DMS153 (cell line): ENCODE measurements at places on chromosomes 11 and 22.

GRCh38 chr22:29821291-29822016 lies 16.6 kb downstream of the ASCC2 start:
- peak; percentile 98 for DNase-seq

DNA sequence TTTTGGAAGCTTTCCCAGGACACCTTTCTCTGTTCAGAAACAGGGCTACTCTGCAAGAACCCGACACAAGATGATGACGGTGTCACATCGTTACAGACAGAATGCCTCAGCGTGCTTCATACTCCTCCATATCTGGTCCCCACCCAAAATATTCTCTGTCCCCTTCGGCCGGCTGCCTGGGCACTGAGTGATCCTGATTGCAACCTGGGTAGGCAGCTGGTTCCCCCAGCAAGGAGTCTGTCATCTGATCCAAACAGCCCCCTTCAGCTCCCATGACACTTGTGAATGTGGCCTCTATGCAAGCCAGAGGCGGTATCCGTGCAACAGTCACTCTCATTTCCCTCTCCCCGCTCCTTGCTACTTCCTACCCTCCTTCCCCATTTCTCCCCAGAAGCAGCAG lies 431.7 kb upstream of the B3GAT1 start:
- DNase-seq = no peak

- no peak for DNase-seq
Measured at GRCh38 chr22:31569126-31569525, 72.8 kb downstream of the SFI1 start.

GRCh38 chr11:82533628-82534327 lies 199.9 kb downstream of the FAM181B start:
- no peak for DNase-seq

DNA sequence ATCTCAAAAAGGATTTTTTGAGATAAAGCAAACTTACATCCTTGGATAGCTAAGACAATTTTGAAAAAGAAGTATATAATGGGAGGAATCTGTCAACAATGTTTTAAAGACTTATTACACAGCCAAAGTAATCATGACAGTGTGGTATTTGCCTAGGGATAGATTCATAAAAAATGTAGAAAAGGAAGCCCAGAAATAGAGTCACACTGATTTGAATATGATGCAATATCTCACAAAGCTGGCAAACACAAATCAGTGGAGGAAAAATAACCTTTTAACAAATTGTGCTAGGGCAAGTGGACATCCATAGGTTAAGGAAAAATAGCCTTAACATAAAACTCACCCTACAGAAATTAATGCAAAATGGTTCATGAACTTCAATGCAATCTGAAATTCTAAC lies 6.0 kb downstream of the XKR3 start:
- no peak for DNase-seq

GRCh38 chr11:122814401-122814800 lies 23.9 kb upstream of the CRTAM start:
- DNase-seq = no peak

GRCh38 chr11:73814812-73815211 lies 27.1 kb downstream of the MRPL48 start:
- no peak for DNase-seq

- DNase-seq = no peak
Measured at GRCh38 chr11:9651899-9652748, 11.8 kb upstream of the SWAP70 start.

DNA sequence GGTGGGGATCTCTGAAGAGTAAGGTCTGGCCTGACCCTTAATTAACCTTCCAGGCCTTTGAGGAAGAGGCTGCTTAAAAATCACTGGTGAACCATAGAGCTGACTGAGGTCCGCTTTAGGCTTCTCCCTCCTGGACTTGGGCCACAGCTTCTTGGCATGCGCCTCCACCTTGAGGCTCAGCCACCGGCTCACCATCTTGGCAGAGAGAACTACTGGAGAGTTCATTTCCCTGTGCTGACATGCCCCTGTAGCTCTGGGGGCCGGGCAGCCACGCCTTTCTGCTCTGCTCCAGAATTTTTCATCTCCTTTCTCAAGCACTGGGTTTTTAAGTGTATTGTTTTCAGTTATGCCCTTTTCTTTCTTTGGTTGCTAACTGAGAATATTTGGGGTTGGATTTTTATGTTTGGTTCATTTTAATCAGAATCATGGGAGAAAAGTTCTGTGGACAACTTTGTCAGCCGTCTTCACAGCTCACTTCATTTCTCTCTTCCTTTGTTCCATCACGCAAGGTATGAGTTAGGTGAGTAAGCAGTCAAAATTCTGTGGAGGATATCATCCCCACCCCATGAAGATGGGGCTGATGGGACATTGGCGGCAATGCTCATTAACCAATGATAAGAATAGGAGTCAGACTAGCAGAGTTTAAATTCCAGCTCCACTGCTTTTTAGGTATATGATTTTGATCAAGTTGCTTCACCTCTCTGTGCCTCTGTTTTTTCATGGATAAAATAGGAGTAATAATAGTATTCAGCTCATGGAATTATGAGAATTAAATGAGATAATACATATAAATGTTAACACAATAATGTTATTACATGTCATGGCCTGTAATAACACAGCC lies 103.9 kb downstream of the DBX1 start:
- no peak for DNase-seq

- no peak for DNase-seq
Measured at GRCh38 chr11:109547356-109548027, 125.5 kb downstream of the C11orf87 start.

DNA sequence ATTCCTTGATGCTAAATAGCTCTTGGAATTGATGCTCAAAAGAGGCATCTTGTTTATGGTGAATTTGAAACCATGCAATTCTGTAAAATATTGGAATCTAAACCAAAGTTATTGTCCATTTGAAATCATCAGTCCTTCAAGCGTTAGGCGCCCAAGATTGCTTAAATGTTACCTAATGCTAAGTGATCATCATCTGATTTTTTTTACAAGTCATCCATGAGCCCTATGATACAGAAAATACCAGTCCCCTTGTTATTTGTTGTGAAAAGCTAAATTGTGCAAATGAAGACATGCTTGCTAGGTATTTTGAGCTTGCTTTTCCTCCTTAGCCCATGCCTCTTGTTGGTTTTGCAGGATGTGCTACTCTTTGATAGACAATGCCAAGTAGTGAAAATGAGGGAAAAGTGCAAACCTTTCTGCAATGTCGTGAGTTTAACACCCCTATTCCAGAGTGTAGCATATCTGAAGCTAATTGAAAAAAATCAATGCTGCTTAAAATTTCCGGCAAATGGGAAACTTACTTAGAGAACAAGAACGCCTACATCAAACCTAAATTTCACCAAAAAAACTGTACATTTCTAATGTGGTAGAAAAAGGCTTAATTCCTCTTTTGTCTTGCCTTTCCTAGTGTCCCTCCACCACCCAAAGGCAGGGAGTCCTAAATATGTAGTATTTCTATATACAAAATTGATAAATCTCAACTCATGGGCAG lies 1.9 kb downstream of the GRK3 start:
- DNase-seq = no peak

DNA sequence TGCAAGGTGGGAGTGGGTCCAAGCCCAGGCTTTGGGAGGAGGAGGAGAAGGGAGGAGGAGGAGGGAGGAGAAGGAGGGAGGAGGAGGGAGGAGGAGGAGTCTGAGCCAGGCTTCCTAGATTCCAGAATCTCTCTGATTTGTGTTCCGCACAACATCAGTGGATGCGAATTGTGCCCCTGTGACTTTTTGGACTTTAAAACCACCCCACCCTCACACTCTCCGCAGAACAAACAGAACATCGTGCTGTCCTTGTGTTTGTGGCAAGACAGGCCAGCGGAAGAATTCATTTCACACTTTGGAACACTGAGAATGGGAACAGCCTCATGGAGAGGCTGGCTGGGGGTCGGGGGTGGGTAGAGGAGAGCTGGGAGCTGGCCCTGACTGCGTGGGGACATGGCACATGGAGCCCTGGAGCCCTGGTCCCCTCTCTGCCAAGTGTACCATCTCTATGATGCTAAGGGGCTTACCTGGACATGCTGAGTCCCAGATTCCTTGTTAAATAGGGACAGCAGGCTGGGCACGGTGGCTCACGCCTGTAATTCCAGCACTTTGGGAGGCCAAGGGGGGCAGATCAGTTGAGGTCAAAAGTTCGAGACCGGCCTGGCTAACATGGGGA lies 16.4 kb upstream of the SHANK2 start:
- no peak for DNase-seq

- no peak for DNase-seq
Measured at GRCh38 chr11:86380295-86381059, 5.8 kb downstream of the CCDC81 start.

DNA sequence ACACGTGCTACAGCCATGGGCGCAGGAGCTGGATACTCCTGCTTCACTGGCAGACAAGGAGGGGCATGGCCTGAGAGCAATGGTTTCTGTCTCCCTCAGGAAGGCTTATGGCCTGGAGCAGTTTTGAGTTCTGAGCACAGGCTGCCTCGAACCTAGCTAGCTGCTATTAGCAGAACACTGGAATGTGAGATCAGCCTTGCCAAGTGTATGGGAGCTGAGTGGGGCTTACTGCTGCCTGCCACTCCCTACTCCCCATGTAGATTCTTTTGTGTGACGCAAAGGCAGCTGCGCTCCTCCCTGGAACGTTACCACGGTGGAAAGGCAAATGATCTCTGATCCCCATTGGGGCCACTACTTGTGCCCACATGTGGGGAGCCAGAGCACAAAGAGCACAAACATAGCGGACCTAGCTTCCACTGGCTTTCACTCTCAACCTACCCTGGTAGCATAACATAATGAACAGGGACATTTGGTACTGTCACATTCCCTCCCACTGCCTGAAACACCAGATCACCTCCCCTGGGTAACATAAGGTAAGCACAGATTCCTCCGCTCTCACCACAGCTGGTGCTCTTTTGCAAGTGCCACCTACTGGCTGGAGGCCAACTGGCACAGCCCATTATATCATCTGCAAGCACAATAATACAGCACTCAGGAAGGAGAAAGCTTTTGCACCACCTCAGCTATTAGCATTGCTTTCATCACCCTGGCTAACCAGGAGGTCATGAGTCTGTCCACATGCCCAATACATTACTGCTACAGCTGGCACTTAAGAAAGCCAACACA lies 84.6 kb upstream of the GUCY1A2 start:
- DNase-seq = no peak

DNA sequence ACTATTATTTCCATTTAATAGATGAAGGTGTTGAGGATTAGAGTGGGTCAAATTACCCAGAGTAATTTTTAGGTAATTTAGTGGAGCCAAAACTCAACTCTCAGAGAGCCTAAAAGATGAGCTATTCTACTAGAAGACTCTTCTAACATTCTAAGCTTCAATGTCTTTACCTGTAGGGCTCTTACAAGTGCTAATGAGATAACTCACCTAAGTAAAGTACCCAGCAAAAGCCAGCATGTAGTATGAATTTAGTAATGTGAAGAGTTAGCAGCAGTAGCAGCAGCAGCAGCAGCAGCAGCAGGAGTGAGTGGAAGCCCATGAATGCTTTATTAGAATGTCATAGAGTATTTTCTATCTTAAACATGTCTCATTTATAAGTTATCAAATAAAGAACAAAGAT lies 1239.2 kb downstream of the FAM181B start:
- no peak for DNase-seq

DNA sequence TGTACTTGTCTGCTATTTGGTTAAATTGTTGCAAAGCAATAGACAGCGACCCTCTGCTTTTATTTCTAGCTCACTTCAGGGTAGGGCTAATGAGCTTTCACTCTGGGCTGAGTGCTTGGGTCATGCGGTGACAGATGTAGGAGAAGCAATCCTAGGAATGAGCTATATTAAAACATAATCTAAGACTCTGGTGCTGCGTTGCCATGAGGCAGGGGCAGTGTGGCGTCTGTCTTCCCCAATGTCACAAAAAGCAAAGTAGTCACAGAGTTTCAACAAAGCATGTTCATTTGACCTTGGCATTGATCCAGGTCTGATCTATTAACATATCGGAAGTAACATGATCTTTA lies 55.5 kb upstream of the GRAMD1B start:
- no peak for DNase-seq

- no peak for DNase-seq
Measured at GRCh38 chr11:66532784-66533183, 13.1 kb downstream of the ZDHHC24 start.

GRCh38 chr11:64306876-64307622 lies 1.7 kb downstream of the ESRRA start:
- no peak for DNase-seq

GRCh38 chr11:106403751-106404150 lies 326.3 kb downstream of the AASDHPPT start:
- DNase-seq = no peak
